Fibroblast of villous mesenchyme (primary cell): ENCODE measurements at places on chromosomes 4 and X. TPM values are rescaled to one million over a fixed set of nuclear protein-coding genes. Genes with fewer than 3 reads are reported as not detected.

DNA sequence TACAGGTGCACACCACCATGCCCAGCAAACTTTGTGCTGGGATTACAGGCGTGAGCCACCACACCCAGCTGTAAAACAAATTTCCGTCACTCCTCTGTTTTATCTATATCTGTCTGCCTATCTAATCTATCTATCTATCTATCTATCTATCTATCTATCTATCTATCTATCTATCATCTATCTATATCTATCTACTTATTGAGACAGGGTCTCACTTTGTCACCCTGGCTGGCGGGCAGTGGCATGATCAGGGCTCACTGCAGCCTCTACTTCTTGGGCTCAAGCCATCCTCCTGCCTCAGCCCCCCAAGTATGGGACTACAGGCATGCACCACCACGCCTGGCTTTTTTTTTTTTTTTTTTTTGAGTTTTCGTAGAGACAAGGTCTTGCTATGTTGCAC is 20.6 kb downstream of the AKAP14 start:
- DNase-seq, result no peak

Gene RAB39B
- total RNA-seq, result under 0.01 and 0.43 TPM in 2 replicates

- peak; percentile 5 for DNase-seq
Observed at GRCh38 chr4:10808591-10808990, 124.0 kb upstream of the CLNK start.

Gene BTC
- total RNA-seq, result 0.43 TPM in 1 of 2 replicates, not detected in the other

- DNase-seq, result no peak
Observed at GRCh38 chr4:139824882-139825522, 159.4 kb downstream of the MGST2 start.

DNA sequence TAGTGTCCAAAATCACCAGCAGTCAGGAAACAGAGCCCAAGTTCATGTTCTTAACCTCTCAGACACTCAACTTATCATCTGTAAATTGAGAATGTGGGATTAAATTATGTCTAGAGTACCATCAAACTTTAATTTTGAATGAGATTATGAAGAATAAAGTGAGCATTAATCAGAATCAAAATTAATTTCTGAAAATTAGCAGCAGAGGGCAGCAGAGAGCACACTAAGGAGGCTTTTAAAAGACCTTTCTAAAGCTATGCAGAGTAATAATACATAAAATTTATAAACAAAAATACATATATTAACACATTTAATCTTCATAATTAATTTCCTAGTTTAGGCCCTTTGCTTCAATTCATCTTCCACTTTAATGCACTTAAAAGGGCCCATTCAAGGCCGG is 7.1 kb downstream of the TASL start:
- peak; percentile 24 for DNase-seq

Gene PNMA6A
- 0.32 and 0.43 TPM in 2 replicates for total RNA-seq

Gene HTRA3
- total RNA-seq, result 0.86 and 1.3 TPM in 2 replicates

Gene SSX4B
- total RNA-seq, result not detected in 2 replicates

Gene CNOT6L
- 13.5 and 14.2 TPM in 2 replicates for total RNA-seq

- peak; percentile 33 for DNase-seq
Observed at GRCh38 chrX:28586981-28587551, at the start of gene IL1RAPL1. IL1RAPL1 (plus strand) TSS chrX:28587446.

DNA sequence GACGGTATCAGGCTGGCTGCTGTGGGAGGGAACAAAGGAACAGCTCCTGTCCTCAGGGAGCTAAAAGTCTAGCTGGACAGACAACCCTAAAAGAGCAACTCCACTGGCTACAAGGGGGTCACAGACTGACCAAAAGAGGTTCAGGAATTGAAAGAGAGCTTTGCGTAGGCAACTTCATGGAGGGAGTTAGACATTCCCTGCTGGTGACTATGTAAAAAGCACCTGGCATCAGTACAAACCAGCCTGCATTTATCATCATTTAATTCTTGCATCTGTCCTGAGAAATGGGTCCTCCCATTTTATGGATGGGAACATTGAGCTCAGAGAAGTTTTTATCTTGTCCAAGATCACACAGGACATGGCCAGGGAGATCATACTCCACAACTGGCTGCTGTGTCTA is 1.4 kb upstream of the LGI2 start:
- DNase-seq, result no peak

Gene BRCC3
- 8.4 and 11.2 TPM in 2 replicates for total RNA-seq

Gene NR3C2
- under 0.01 and 0.32 TPM in 2 replicates for total RNA-seq

DNA sequence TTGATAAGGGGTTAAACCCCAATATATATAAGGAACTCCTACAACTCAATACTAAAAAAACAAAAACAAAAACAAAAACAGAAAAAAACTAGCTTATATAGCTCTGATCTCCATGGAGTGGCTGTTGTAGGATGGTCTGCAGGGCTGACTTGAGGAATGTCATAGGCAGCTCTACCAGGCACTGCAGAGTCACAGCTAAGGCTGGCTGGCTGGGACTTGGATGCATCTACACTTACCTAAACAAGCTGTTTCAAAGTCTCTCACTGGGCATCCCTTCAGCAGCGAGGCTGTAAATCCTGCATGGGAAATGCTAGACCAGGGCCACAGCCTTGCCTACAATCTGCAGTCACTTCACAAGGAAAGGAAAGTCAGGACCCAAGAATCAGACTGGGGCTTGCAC is 61.3 kb downstream of the HOPX start:
- peak; percentile 17 for DNase-seq

DNA sequence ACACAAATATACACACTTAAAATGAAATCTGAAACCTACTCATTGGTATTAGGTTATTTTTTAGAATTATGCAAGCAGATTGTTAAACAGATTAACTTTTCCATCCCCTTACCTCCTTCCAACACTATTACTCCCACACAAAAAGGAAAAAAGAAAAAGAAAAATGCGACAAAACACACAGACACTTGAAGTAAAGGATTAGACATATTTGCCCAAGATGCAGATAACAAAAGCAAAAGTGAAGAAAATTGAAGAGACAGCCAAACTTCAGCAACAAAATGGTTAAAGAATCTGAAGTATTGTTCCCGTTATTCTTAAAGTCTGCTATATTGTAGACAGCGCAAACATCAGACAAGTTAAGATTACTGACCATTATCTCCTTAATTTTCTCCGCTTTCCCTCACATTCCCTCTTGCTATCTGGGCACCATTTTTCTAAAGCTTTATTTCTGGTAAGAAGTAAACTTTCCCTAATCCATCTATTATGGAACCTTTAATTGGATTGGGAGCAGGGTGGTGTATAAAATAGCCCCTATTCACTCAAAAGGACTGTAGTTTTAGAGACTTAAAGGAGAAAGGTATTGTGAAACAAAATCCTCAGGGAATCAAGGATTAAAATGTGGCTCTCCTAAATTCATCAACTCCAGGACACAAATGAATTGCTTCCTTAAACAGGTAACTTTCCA is 34.7 kb upstream of the MAB21L2 start:
- DNase-seq, result no peak

- DNase-seq, result no peak
Observed at GRCh38 chr4:70992391-70992881, 1.0 kb upstream of the DCK start.

GRCh38 chrX:47158131-47158530 is 13.1 kb downstream of the RBM10 start:
- no peak for DNase-seq

DNA sequence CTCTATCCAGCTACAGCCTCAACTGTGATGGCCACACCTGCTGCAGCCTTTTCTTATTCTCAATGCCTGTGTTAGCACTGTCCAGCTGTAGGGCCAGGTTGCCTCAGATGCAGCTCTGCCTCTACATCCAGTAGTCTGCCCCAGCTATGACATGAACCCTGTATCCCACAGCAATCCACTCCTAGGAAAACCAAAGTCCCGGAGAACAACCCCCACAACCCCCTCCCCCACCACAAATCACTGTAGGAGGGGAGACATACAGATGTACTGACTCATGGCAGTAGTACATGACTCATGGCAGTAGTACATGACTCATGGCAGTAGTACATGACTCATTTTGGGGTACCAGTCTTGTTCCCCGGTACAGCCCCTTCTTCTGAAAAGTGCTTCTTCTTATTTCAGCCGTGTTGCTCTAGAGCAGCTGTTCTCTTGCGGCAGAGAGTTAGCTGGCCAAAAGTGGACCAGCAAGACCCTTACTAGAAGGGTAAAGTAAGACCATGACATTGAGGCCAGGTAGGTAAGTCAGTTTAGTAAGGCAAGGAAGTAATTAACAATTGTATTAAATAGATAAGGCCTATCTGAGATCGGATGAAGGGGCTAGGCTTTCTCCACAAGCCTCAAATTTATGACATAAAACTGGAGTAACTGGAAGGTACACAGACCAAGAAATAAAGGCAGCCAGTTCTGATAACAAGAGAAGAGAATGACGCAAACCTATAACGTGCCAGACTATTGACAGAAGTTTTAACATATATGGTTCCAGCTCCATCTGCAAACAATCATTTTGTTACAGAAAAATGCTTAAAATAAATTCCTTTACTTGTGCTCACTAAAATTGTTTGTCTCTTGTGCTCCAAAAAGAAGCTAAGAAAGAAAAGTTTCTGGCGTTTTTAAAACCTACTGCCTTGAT is 221.4 kb downstream of the TACR3 start:
- DNase-seq, result no peak
